ENCODE measurements at places on chromosomes 2 and 18.

DNA sequence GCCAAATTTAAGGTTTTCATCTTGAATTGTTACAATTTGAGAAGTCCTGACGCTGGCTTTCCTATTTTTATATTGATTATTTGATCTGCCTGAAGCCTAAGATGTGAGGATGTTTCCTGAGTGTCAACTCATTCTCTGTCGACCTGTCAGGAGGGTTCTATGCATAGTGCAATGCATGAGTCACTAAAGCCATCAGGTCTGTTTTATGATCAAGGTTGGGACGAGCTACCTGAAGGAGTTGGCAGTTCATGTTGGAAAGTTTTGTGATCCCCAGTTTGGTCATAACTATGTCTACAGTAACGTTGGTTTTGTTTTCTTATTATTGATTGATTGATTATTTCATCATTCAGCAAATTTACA, 71.2 kb downstream of the NABP1 start:
- no peak for DNase-seq

- DNase-seq = no peak
These were observed 43.4 kb downstream of the ZCCHC2 start for GRCh38 chr18:62566199-62566598.

DNA sequence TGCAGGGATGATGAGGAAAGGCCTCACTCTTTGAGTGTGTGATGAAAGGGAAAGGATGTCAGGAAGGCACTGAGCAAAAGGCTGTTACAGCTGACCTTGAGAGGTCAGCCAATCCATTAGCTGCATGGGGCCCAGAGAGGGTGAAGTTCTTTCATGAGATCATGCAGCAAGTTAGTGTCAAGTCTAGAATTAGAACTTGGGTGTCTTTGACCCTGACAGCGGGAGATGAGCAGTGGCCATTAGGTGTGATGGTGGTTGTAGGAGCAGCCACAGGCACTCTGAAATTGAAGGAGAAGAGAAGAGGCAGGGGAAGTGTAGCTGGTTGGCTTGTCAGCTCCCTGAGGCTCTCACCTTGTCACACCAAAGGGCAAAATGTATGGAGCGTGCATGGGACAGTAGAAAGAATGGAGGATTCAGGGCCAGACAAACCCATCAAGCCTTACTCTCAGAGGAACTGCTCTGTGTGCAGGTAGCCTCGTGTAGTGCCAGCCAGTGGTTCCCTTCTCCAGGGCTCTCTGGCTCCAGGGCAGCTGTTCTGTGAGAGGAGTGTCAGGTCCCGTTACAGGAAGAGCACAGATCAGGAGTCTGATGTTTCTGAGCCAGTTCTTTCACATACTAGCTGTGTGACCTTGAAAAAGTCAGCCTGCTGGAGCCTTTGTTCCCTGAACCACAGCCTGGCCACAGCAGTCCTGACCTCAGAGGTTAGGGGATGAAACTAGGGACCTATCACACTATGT, 35.9 kb downstream of the MAP4K4 start:
- no peak for DNase-seq

GRCh38 chr18:80115035-80115434, 6.0 kb downstream of the ADNP2 start:
- no peak for DNase-seq

DNA sequence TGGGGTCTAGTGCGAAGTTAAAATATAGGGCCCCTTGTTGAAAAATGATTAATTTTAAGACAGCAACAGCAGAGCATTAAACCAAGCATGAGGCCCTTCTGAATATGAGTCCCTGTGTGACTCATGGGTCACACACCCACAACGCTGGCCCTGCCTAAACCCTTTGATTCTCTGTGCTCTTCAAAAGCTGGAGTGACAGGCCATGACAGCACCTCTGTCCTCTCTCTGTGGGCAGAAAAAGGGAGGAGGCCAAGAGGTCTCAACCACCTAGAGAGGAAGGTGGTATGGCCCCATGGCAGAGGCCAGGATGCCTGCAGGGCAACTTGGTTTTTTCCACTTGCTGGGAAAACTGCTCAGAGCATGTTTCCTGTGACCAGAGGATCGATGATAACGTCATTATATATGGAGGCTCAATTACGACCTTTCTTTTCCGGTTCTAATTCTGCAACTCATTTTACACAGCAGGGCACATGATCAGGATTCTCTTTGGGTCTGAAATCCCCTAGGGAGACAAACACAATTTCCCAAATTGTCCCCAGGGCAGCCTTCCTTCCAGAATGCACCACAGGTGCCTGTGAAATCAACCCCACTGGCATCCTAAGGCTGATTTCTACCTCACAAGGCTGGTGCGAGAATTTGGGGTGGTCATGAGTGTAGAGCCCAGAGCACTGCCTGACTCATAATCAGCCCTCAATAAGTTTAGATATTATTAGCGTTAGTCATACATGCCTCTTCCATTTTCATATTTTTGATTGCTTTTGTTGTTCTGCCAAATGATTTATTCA, 102.0 kb upstream of the PPP1CB start:
- no peak for DNase-seq

GRCh38 chr2:133734716-133735495, 166.6 kb upstream of the NCKAP5 start:
- DNase-seq = no peak

DNA sequence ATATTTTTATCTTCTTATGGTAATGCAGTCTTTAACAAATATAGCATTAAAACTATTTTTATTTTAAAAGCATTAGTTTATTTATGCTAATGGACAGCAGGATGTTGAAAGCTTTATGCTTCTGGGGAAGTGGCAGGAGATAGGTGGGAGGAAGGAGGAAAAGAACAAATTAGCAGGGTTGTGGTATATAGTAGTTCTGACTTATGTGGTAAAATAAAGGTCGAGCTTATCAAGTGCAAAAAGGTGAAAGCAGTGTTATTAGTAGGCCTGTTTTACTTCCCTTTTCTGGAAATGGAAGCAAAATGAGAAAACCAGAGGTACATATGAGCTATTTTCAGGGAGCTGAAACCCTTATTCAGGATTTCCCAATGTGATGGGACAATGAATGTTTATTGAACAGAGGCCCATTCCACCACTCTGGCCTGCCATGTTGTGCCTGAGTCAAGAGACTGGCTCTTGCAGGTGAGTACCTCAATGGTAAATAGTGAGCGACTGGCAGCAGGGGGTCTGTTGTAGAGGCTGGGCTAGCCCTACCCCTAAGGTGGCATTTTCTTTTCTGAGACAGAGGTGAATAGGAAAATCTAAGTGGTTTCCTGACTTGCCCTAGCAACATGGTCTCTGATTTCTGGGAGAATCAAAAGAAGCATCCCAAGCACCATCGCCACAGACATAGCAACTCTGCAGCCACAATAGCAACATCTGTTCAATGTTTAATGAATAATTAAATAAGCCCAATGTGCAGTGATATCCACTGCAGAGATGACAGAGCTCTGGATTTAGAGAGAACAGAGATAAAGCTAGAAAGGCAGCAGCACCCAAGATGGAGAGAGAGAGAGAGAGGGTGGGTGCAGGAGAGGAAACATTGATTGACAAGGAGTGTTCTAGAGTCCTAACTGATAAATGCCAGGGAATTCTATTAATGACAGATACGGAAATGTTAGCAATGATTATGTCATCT, 119.7 kb downstream of the UPP2 start:
- DNase-seq = no peak

GRCh38 chr2:134634054-134634753, 84.6 kb downstream of the TMEM163 start:
- no peak for DNase-seq

GRCh38 chr2:14633061-14633460, 544 bp downstream of the LRATD1 start:
- DNase-seq = peak; percentile 22

DNA sequence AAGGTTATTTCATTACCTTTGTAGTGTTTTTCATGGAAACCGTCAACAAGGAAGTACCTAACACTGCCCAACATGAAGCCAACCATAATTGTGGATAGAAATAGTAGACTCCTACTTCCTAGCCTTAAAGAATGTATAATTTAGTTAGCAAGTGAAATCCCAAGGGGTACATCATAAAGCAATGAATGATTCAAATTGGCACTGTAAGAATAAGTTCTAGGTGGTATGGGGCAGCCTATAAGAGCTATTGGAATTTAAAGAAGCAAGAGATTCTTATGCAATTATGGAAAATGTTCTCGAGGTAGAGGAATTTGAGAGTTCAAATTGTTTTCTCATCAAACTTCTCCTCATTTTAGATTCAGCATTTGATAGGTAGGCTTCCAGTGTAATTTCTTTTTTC, 157.9 kb downstream of the FMNL2 start:
- DNase-seq = no peak

- DNase-seq = peak; percentile 77
These were observed 21.7 kb upstream of the RAB10 start for GRCh38 chr2:26011990-26012856.

DNA sequence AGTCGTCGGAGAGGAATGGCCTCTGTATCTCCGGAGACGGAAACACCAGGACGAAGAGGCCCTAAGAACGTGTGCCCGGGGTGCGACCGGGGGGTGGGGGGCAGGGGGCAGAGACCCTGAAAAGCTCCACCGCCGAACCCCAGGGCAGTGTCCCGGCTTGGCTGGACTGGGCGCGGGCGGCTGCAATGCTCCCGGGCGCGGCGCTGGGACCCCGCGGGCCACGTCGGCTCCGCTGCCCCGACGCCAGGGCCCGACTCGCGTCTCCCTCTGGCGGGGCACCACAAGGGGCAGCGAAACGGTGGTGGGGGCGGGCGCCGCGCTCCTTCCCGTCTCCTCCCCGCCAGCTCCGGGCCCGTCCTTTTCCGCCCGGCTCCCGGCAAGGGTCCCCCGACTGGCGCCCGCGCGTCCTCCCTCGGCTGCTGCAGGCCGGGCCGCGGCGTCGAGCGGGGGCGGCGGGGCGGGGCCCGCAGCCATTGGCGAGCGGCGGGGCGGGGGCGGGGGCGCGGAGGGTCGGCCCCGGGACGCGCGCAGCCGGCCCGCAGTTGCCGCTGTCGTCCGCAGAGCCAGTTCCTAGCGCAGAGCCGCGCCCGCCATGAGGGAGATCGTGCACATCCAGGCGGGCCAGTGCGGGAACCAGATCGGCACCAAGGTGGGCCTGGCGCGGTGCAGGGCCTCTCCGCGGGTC, at the start of gene TUBB6:
TUBB6 (plus strand) TSS at position 541 of the 685 bp plus-strand sequence; CDS start at position 593, 52 bp downstream.
- DNase-seq = peak; percentile 99

- peak; percentile 40 for DNase-seq
These were observed 64.5 kb upstream of the FAM124B start for GRCh38 chr2:224466304-224466895.

DNA sequence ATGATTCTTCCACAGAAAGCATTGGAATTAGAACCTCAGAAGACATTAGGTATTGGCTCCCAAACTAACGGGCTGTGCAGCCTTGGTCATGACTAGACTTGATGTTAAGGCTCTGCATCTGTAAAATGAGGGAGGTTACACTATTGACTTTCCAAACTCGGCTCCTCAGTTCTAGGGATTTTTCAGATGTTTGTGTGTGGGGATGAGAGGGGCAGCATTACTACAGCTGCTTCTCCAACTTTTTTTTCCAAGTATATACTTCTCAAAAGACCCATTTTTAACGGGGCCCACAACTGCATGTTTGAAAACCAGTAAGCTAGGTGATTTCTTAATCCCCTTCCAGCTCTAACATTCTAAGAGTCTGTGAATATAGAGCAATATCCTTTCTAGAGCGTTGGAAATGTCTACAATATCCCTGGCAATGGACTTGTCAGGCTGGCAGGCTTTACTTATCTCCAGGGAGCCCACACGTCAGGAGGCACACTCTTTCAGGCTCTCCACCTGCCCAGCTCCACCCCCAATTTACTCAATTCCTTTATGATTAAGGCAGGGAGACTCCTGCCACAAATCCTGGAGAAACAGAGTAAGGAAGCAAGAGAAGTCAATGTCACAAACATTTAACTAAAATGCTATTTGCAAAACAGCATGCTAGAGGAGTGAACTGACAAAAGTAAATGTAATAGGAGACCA, 844 bp upstream of the MPV17 start:
- no peak for DNase-seq

DNA sequence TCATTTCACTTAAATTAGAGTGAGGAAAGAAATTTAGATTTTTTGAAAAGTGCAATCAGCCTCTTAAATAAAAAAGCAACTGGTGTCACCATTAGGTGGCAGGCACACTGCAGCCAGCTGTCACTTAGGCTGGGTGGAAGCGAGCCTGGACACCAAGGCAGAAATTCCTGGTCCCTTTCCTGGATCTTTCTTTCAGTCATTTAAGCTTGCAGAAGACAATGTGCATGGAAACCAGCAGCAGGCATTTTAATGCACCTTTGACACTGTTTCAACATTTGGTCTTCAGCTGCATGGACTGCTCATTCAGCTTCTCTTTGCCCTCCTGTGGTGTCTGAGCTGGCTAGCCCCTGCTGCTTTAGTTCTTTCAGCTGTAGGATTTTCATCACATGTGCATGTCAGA, 61.0 kb downstream of the AQP4 start:
- peak; percentile 58 for DNase-seq

- no peak for DNase-seq
These were observed 22.1 kb downstream of the INHBB start for GRCh38 chr2:120368086-120368485.

- no peak for DNase-seq
These were observed 125.9 kb upstream of the SMAD7 start for GRCh38 chr18:49076654-49077166.

GRCh38 chr2:100000915-100001707, 141.3 kb downstream of the AFF3 start:
- DNase-seq = no peak

GRCh38 chr2:230589025-230589424, 123.6 kb upstream of the CAB39 start:
- no peak for DNase-seq
